NCI-H69 (cell line): ENCODE measurements at places on chromosomes 2 and 18.
A peak's percentile ranks its signal among the peaks of the same experiment; 100 is the strongest.

GRCh38 chr2:212237350-212238095, 301.1 kb downstream of the ERBB4 start:
- peak; percentile 55 for DNase-seq

- no peak for DNase-seq
Observed at GRCh38 chr2:23215016-23215415, 170.0 kb upstream of the KLHL29 start.

GRCh38 chr18:63119647-63120046, 199.9 kb downstream of the BCL2 start:
- DNase-seq, result peak; percentile 82

GRCh38 chr2:26522325-26522724, 44.4 kb upstream of the OTOF start:
- DNase-seq, result no peak

DNA sequence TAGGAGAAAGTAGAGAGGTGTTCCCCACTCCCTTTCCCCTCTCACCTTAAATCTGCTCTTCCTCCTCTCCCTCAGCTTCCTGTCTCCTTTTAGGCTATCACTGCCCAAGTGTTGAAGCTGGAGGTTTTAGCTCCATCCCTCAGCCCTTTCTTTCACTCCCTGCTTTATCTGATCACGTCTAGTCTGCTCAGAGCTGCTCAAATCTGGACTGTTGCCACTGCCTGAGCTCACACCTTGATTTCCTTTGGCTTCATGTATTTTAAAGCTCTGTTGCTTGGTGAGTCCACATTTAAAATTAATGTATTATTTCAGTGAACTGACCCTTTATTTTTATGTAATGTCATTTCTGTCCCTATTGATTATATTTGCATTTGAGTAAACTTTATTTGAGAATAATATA, 236.6 kb downstream of the PTGR3 start:
- peak; percentile 44 for DNase-seq

DNA sequence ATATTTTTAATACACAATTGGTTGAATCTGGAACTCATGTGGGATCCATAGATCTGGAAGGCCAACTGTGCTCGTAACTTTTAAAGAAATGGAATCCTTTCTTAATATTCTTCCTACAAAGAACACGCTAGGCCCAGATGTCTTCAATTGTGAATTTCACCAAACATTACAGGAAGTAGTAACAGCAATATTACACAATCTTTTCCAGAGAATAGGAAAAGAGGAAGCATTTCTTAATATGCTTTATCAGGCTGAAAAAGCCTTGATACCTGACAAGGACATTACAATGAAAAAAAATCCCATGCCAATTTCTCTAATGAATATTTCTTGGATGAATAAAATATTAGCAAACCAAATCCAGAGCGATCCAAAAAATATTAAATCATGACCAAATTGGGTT, 80.3 kb upstream of the HAAO start:
- DNase-seq, result no peak

- DNase-seq, result no peak
Observed at GRCh38 chr2:144358374-144358964, 161.4 kb downstream of the ZEB2 start.

- no peak for DNase-seq
Observed at GRCh38 chr2:191636586-191636985, 41.4 kb upstream of the NABP1 start.

GRCh38 chr2:14385043-14385442, 247.5 kb upstream of the LRATD1 start:
- DNase-seq, result no peak

GRCh38 chr2:109456776-109457175, 157.0 kb downstream of the SEPTIN10 start:
- DNase-seq, result no peak

GRCh38 chr2:209236377-209236776, 187.5 kb upstream of the MAP2 start:
- DNase-seq, result peak; percentile 75

- DNase-seq, result no peak
Observed at GRCh38 chr18:9663377-9663776, 44.7 kb upstream of the RAB31 start.

- DNase-seq, result no peak
Observed at GRCh38 chr2:26465266-26465925, 12.5 kb downstream of the OTOF start.

GRCh38 chr2:97766567-97766966, 53.2 kb downstream of the ZAP70 start:
- no peak for DNase-seq

- peak; percentile 92 for DNase-seq
Observed at GRCh38 chr18:26233208-26233607, 7.0 kb downstream of the TAF4B start.

DNA sequence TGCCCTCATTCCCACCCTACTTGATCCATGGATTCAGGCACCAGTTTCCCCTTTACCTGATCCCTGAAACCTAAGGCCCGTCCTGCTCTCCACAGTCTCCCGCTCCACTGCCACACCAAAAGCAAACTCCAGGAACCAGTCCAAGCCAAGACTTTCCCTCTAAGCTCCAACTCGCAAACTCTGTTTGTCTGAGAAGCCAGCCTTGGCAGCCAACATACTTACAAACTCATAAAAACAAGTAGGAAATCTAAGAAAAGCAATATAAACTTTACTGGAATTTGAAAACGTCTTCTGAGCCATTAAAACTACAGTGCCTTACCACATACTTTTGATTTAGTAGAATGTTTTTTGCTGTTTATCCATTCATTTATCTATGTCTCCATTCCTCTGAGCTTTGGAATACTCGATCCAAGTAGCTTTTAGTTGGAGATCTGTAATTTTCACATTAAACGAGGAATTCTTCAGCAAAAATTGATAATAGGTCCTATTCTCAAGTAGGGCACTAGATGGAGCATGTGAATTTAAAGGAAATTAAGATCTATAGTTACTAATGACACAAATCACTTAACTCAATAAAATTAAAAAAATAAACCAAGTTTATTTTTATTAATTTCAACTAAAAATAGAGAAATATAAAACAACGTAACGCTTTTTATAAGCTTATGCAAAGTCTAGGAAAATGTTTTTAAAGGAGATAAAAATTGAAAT, 199.7 kb downstream of the MYO3B start:
- DNase-seq, result no peak

DNA sequence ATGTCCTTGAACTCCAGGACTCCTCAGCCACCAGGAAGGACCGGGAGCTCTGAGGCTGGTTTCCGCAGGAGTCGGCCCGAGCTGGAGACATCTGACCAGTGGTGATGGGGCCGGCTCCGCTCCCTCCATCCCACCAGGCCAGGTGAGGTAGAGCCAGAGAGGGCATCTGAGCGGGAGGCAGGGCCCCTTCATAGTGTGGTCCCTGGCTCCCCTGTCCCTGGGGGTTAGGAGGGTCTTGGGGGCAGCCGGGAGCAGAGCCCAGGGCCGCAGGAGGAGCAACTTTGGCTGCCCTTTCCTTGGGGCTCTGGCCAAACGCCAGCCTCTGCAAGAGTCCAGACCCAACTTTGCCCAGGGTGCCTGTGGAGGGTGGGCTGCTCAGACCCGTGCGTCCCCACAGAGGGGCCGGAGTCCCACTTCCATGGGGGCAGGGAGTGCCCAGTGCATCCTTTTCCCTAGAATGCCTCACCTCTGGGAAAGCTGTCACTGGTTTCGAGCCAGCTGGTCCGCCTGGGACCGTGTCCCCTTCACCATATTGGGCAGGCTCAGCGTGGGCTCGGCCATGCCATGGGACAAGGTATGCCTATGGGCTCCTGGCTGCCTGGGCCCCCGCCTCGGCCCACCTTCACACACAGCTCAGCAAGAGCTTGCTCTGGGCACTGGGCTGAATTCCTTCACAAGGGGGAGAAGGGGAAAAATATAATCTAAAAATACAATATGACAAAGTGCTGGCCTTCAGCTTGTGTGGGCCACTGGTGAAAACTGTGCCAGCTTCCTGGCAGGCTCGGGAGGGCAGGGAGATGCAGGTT, 148.6 kb downstream of the TWIST2 start:
- no peak for DNase-seq

DNA sequence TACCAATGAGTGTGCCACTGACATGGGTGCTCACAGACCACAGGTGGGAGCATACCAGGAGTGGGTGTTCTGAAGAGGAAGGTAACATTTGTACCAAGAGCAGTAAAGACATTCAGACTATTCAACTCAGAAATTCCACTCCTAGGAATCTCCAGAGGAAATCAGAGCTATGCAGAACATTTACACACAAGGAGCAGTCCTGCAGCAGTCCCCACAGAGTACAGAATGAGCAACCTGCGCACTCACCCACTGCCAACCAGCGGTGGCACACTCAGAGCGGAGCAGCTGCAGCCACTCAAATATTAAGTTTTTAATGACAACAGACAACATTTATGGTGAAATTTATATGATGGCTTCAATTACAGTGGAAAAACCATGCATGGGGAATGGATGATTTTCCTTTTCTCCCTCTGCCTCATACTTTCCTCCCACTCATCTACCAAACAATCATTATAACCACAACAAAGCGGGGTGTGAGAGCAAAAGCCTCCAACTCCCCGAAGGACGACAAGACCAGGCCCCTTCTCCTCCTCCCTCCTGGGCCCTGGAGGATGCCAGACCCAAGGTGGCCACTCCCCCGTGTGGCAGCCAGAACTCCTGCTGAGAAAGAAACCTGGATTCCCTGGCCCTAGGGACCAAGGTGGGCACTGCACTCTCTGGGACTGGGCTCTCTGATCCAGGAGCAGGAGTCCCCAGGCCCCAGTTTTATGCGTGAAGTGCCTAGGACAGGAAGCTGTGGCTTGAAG, 5.4 kb downstream of the HS6ST1 start:
- peak; percentile 10 for DNase-seq

- DNase-seq, result no peak
Observed at GRCh38 chr2:144508172-144508851, 11.6 kb downstream of the ZEB2 start.
